ENCODE measurements at places on chromosomes 2 and 18.

GRCh38 chr2:141554810-141555209, 576.0 kb downstream of the LRP1B start:
- H3K36me3 ChIP-seq, result no peaks in the 10 kb centered on the region
- DNase-seq, result no peak
- no peaks in the 10 kb centered on the region for H3K4me1 ChIP-seq
- H3K27me3 ChIP-seq, result no peaks in the 10 kb centered on the region
- H3K27ac ChIP-seq, result no peak overlapping the region

- no peak for DNase-seq
- no peak overlapping the region for H3K27ac ChIP-seq
- H3K4me3 ChIP-seq, result no peak overlapping the region
Observed at GRCh38 chr2:217334561-217334960, 474.7 kb upstream of the TNP1 start.

DNA sequence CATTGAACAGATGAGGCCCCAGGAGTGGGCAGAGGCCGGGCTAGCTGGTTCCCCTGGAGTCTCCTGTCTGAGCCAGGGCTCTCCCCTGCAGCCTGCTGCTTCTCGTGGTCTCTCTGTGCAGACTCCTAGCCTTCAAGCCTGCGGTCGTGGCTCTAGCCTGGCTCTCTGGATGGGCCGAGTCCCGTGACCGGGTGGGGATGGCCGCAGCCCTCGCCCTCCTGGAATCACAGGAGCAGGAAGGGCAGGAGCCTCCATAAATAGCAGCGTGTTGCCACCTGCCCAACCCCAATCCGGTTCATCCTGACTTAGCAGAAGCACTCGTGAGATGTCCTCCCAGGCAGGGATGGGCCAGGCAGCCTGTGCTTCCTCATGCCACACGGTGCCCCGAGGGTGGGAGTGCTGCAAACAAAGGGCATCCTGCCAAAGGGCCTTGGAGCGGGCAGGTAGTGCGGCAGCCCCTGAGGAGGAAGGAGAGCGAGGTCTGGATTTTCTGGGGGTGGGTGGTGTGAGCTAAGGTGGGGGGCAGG, 43.9 kb downstream of the FOSL2 start:
- H3K4me1 ChIP-seq, result no peaks in the 10 kb centered on the region
- H3K27ac ChIP-seq, result no peak overlapping the region

DNA sequence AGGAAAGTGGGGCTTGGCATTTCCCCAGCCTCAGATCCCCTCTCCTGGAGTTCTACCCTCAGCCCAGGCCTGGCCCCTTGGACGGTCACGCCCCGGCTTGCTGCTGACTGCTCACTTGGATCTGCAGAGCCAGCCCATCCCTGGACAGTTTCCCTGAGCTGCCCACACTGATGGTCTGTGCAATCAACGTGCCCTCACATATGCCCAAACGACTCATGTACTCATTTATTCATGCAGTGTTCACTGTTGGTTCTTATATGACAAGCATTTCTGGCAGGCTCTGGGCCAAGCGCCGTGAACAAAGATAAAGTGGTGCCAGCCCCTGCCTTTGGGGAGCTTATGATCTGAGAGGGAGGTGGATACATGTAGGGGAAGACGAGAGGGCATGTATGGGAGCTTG, 20.3 kb upstream of the GLI2 start:
- H3K27me3 ChIP-seq, result no peaks in the 10 kb centered on the region
- H3K27ac ChIP-seq, result no peak overlapping the region
- H3K4me3 ChIP-seq, result no peak overlapping the region
- no peaks in the 10 kb centered on the region for H3K4me1 ChIP-seq

GRCh38 chr2:19543663-19544383, 185.4 kb upstream of the OSR1 start:
- H3K27ac ChIP-seq, result no peak overlapping the region
- no peaks in the 10 kb centered on the region for H3K36me3 ChIP-seq
- DNase-seq, result no peak
- no peaks in the 10 kb centered on the region for H3K27me3 ChIP-seq
- no peaks in the 10 kb centered on the region for H3K4me1 ChIP-seq

GRCh38 chr2:27798948-27799645, 27.6 kb downstream of the MRPL33 start:
- H3K36me3 ChIP-seq, result no peaks in the 10 kb centered on the region
- H3K4me3 ChIP-seq, result no peak overlapping the region
- H3K27ac ChIP-seq, result no peak overlapping the region
- DNase-seq, result no peak
- no peaks in the 10 kb centered on the region for H3K27me3 ChIP-seq

GRCh38 chr2:6352906-6353515, 512.7 kb downstream of the CMPK2 start:
- H3K27ac ChIP-seq, result no peak overlapping the region
- DNase-seq, result no peak
- no peaks in the 10 kb centered on the region for H3K27me3 ChIP-seq
- H3K36me3 ChIP-seq, result no peaks in the 10 kb centered on the region
- no peaks in the 10 kb centered on the region for H3K4me1 ChIP-seq

Data from CD8-positive, alpha-beta memory T cell (primary cell).